ENCODE measurements at places on chromosomes 12 and 14.
A peak's percentile ranks its signal among the peaks of the same experiment; 100 is the strongest.

DNA sequence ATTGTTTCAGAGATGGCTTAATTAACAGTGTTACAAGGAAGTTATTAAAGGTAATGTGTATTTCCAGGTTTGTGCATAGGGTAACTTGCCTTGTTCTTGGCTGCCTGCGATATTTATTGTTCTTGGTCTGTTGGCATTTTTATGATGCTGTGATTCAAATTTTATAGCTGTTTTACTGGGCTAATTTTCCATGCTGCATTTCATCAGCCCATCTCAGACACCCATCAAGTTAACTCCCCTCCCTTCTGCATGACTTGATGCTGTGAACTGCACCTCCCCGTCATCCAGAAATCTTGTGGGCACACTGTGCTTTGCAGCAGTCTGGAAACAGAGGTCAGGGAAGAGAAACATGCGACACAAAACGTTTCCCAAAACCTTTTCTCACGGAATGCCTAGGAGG, 1049.2 kb downstream of the AACS start:
- H3K4me1 ChIP-seq: no peaks in the 10 kb centered on the region
- H3K4me3 ChIP-seq: no peak overlapping the region
- no peaks in the 10 kb centered on the region for H3K36me3 ChIP-seq
- no peaks in the 10 kb centered on the region for H3K27me3 ChIP-seq
- no peak for DNase-seq

DNA sequence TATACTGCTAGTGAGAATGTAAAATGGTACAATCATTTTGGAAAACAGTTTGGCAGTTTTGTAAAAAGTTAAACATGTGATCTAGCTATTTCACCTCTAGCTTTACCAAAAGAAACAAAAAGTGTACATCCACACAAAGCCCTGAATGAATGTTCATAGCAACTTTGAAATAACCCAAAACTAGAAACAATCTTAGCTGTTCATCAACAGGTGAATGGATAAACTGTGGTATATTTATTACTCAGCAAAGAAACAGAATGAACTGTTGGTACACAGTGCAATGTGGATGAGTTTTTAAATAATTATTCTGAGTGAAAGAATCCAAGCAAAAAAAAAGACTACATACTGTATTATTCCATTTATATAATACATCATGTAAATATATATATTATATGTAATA, 36.3 kb downstream of the TPCN1 start:
- H3K36me3 ChIP-seq: peaks cover 7% of the 10 kb centered on the region
- no peak for DNase-seq
- no peak overlapping the region for H3K27ac ChIP-seq
- no peaks in the 10 kb centered on the region for H3K27me3 ChIP-seq

DNA sequence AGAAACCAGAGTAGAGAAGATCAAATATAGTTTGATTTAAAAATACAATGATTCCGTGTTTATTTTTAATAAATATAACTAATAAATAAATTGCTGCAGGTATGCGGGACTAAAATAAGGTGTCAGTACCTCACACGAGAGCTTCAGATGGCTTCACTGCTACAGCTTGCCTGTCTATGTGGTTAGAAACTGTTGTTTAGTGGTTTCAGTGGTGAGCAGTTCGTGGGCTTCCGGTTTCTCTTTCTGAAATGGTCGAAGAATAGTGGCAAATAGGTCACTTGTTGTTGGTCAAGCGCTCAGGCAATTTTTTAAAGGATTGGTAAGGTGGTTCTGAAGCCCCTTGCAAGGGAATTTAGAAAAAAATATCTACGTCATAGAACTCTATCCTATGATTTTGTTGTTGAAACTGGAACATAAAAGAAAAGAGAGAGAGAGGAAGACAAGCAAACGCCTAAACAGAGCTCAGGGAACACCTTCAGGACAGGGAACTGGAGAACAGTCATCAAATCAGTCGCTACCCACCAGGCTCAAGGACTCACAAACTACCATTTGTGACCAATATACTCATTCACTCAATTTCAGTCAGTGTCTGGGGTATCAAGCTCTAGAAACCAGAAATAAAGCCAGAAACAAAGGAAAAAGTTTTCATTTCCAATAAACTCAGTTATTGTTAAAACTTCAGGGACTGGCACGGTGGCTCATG, 31.3 kb downstream of the GABARAPL1 start:
- no peaks in the 10 kb centered on the region for H3K4me1 ChIP-seq
- H3K27me3 ChIP-seq: no peaks in the 10 kb centered on the region
- H3K36me3 ChIP-seq: no peaks in the 10 kb centered on the region

- no peak for DNase-seq
- H3K27me3 ChIP-seq: no peaks in the 10 kb centered on the region
- no peak overlapping the region for H3K4me3 ChIP-seq
- no peaks in the 10 kb centered on the region for H3K36me3 ChIP-seq
- H3K27ac ChIP-seq: no peak overlapping the region
- peaks cover 14% of the 10 kb centered on the region for H3K4me1 ChIP-seq
Measured at GRCh38 chr14:104440297-104440956, 139.1 kb upstream of the C14orf180 start.

- no peaks in the 10 kb centered on the region for H3K4me1 ChIP-seq
- H3K27me3 ChIP-seq: no peaks in the 10 kb centered on the region
- DNase-seq: no peak
- H3K36me3 ChIP-seq: no peaks in the 10 kb centered on the region
- no peak overlapping the region for H3K4me3 ChIP-seq
Measured at GRCh38 chr12:4800555-4800954, 80.4 kb downstream of the GALNT8 start.

DNA sequence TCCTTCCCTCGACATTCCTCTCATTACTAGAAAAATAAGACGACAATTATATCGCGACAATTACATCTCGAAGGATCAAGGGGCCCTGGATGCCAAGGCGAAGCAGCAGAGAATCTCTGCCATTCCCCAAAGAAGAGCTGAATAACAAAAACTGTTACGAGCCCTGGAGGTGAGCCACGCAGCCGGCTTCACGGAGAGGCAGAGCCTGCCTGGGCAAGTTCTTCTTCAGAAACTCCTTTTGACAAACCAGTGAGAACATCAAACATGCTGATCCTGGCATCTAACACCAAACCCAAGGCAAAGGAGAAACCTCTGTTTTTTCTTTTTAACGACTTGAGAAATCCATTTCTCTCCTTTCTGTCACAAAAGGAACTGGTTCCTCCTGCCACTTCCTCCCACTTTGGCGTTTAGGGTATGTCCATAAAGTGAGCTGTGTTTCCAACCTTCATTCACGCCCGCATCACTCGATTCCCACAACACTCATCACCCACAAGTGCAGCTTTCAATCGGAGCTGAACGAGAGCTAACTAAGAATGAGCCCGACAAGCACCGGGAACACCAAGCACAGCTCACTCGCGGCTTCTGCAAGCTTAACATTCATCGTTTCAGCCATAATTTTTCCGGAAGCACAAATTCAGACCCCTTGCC, 21.5 kb downstream of the CCDC88C start:
- peaks cover 13% of the 10 kb centered on the region for H3K27me3 ChIP-seq
- H3K4me1 ChIP-seq: peaks cover 9% of the 10 kb centered on the region
- H3K27ac ChIP-seq: no peak overlapping the region
- no peak overlapping the region for H3K4me3 ChIP-seq
- H3K36me3 ChIP-seq: no peaks in the 10 kb centered on the region

- H3K4me1 ChIP-seq: no peaks in the 10 kb centered on the region
- no peak overlapping the region for H3K4me3 ChIP-seq
- no peaks in the 10 kb centered on the region for H3K27me3 ChIP-seq
- H3K36me3 ChIP-seq: no peaks in the 10 kb centered on the region
Measured at GRCh38 chr12:46785382-46785781, 40.4 kb downstream of the SLC38A4 start.

GRCh38 chr12:116354950-116355783, 77.7 kb upstream of the MED13L start:
- no peaks in the 10 kb centered on the region for H3K27me3 ChIP-seq
- no peak for DNase-seq
- H3K36me3 ChIP-seq: no peaks in the 10 kb centered on the region

GRCh38 chr12:114826244-114826643, 142.3 kb upstream of the TBX3 start:
- H3K27ac ChIP-seq: no peak overlapping the region
- H3K27me3 ChIP-seq: no peaks in the 10 kb centered on the region
- no peak for DNase-seq
- H3K4me1 ChIP-seq: no peaks in the 10 kb centered on the region

GRCh38 chr12:82955043-82955442, 268.3 kb downstream of the TMTC2 start:
- no peak overlapping the region for H3K4me3 ChIP-seq
- no peaks in the 10 kb centered on the region for H3K4me1 ChIP-seq
- no peak for DNase-seq
- no peak overlapping the region for H3K27ac ChIP-seq
- no peaks in the 10 kb centered on the region for H3K27me3 ChIP-seq
- H3K36me3 ChIP-seq: no peaks in the 10 kb centered on the region

- H3K4me3 ChIP-seq: no peak overlapping the region
- DNase-seq: no peak
- no peaks in the 10 kb centered on the region for H3K4me1 ChIP-seq
- H3K36me3 ChIP-seq: no peaks in the 10 kb centered on the region
Measured at GRCh38 chr14:47929334-47929733, 253.9 kb upstream of the MDGA2 start.

DNA sequence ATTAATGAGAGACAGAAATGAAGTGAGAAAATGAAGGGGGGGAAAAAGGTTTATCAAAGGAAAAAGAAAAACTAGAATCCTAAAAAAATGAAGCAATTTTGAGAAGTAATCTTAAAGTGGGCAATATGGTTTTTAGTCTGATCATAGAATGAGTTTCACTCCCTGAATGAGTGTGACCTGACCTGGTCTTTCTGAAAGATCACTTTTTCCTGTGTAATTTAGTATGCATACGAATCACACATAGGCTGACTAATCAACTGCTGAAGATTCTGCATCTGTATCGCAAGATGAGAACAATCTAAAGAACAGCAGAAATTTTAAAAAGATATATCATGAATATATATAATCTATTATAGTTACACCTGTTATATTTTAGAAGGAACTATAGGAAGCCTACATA, 11.3 kb downstream of the GNPTAB start:
- H3K27ac ChIP-seq: no peak overlapping the region
- no peaks in the 10 kb centered on the region for H3K36me3 ChIP-seq
- H3K27me3 ChIP-seq: no peaks in the 10 kb centered on the region
- DNase-seq: no peak
- H3K4me3 ChIP-seq: no peak overlapping the region

DNA sequence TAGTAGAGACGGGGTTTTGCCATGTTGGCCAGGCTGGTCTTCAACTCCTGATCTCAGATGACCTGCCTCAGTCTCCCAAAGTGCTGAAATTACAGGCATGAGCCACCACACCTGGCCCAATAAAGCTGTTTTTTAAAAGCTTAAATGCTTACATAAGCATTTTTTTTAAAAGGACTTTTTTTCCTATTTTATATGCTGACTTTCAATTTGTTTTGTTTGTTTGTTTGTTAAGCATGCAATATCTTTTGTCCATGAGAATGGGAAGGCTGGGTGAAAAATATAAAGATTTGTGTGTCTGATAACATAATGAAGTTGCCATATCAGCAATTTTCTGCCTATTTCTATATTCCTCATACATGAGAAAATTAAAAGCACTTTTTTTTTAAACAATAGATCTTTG, 17.0 kb upstream of the SLC2A13 start:
- no peak overlapping the region for H3K27ac ChIP-seq
- H3K36me3 ChIP-seq: no peaks in the 10 kb centered on the region
- H3K4me3 ChIP-seq: no peak overlapping the region

- no peak overlapping the region for H3K4me3 ChIP-seq
- H3K27me3 ChIP-seq: no peaks in the 10 kb centered on the region
- H3K4me1 ChIP-seq: no peaks in the 10 kb centered on the region
- no peak for DNase-seq
Measured at GRCh38 chr14:81384900-81385299, 15.2 kb downstream of the STON2 start.

GRCh38 chr12:20211981-20212421, 156.3 kb upstream of the PDE3A start:
- no peaks in the 10 kb centered on the region for H3K36me3 ChIP-seq
- H3K4me3 ChIP-seq: peak overlapping the region; percentile 24
- peaks cover 31% of the 10 kb centered on the region for H3K4me1 ChIP-seq
- DNase-seq: no peak

DNA sequence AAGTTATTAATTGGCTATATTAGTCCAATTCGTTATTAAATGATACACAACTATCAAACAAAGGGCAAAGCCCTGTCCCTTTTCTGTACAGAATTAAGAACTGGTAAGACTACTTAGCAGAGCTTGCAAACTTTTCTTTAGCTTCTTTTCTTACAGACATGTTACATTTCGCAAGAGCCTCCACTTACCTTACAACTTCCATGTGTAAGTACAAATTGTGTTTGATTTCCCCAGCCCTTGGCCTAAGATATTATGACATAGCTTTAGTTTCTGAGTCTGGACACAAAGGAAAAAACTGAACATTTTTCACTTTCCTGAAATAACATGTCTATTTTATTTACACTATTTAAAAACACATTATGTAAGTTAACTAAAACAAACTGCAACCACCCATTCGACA, 1.7 kb downstream of the ATF7 start:
- peak overlapping the region; percentile 98 for H3K27ac ChIP-seq
- no peaks in the 10 kb centered on the region for H3K36me3 ChIP-seq
- peak overlapping the region; percentile 70 for H3K4me3 ChIP-seq
- H3K4me1 ChIP-seq: peaks cover 5% of the 10 kb centered on the region
- no peak for DNase-seq

DNA sequence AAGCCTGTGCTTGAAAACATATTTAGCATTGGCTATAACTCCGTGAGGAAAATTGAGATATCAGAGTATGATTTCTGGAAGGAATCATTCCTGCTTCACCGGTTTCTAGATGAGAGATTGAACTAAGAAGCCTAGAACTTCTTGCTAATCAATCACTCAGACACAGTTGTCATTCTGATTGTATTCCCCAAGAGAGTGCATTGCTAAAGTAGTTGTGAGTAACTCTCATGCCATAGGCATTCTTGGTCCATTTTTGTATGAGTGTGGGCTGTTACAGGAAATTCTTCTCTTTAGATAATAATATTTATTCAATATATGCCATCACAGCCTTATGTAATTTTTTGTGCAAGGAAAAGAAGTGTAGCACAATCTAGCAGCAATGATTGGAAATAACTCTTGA, 893.3 kb upstream of the MDGA2 start:
- H3K27ac ChIP-seq: no peak overlapping the region
- H3K36me3 ChIP-seq: no peaks in the 10 kb centered on the region
- no peaks in the 10 kb centered on the region for H3K4me1 ChIP-seq
- DNase-seq: no peak

DNA sequence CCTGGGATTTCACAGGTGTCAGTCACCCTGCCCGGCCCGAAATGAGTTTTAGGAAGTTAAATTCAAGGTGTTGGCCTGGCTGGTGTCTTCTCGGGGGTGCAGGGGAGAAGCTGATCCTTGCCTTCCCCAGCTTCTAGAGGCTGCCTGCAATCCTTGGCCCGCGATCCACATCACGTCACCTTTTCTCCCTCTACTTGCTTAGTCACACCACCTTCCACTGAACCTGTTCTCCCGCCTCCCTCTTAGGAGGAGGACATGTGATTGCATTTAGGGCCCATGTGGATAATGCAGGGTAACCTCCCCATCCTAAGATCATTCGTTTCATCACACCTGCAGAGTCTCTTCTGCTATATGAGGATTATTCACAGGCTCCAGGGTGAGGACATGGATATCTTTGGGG, 25.4 kb upstream of the ATXN2 start:
- H3K27me3 ChIP-seq: no peaks in the 10 kb centered on the region
- no peaks in the 10 kb centered on the region for H3K36me3 ChIP-seq
- H3K4me1 ChIP-seq: no peaks in the 10 kb centered on the region
- H3K4me3 ChIP-seq: no peak overlapping the region
- no peak for DNase-seq
